ENCODE measurements at places on chromosomes 2 and 18. TPM values are rescaled to one million over a fixed set of nuclear protein-coding genes. Genes with fewer than 3 reads are reported as not detected.

- no peak for DNase-seq
These were observed 179.4 kb downstream of the ALPK2 start for GRCh38 chr18:58449464-58449863.

- no peak for DNase-seq
These were observed 97.8 kb upstream of the MCFD2 start for GRCh38 chr2:47013383-47013782.

SP5 gene
- not detected for total RNA-seq

- DNase-seq, result no peak
These were observed 202.1 kb downstream of the RNF144A start for GRCh38 chr2:7119132-7119835.

GRCh38 chr2:85753525-85754312 lies at the start of gene ATOH8:
Gene ATOH8, plus strand, starts transcription at chr2:85753991. Its CDS starts 199 bp downstream, at chr2:85754190.
- DNase-seq, result peak; percentile 68

DNA sequence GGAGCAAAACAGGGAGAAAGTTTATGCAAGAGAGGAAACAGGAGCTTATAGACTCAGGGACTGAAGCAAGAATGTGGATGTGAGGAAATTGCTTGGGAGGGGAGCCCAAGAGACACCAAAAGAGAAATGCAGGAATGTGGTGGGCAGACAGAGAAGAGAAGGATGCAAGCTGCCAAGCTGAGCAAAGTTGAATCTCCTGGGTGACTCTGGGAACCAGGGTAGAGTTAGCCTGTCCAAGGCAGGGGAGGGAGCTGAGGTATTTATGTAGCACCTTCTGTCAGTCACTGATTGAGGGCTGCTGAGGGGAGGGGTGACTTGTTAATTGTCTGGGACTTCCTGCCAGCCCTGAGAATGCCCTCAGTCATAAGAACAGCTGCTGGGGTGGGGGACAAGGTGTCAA lies 464.3 kb downstream of the NBAS start:
- DNase-seq, result no peak

- no peak for DNase-seq
These were observed at the start of gene LAMA3 for GRCh38 chr18:23689031-23689615. Gene LAMA3, plus strand, starts transcription at chr18:23689453. Its CDS starts 231 bp downstream, at chr18:23689684.

- DNase-seq, result no peak
These were observed 57.7 kb downstream of the HAUS1 start for GRCh38 chr18:46161703-46162396.
